ENCODE measurements at places on chromosomes 12 and 14. TPM values are rescaled to one million over a fixed set of nuclear protein-coding genes. Genes with fewer than 3 reads are reported as not detected.

TSPAN8 gene
- not detected for total RNA-seq

TMEM132D gene
- not detected for total RNA-seq

- peaks cover 4% of the 10 kb centered on the region for H3K36me3 ChIP-seq
- H3K4me1 ChIP-seq, result peaks cover 20% of the 10 kb centered on the region
- H3K27me3 ChIP-seq, result no peaks in the 10 kb centered on the region
- no peak overlapping the region for H3K4me3 ChIP-seq
Observed at GRCh38 chr12:632102-632696, 31.0 kb downstream of the NINJ2 start.

DNA sequence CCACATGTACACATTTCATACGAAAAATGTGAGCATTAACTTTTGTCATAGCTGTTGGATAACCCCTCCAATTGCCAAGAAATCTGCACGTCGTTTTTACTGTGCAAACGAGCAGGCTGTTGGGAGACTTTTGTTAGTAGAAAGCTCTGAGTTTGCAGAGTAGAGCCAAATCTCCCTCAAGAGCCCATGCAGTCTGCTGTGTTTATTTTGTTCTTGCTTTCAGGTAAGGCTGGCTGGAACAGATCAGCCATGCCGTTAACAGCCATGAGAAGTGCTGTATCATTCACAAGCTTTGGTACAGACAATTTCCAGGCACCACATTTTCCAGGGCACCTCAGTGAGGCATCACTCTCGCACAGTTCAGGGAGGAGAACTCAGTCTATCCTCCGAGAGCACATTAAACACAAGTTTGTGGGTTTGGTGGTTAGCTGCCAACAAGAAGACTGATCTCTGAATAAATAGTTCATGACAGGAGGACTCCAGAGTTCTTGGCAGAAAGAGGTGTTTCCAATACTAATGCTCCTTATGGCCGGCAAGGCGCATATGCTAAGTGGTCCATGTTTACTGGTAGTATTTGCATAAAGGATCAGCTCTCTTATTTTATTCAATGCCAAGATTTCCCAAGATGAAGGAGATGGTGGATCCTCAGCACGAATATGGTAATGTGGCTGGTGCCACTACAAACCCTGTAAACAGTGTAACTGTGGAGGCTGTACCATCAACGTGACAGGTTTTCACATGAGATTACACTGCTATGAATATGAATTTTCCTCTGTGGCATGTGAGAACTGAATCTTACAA, 30.3 kb upstream of the PELI2 start:
- no peaks in the 10 kb centered on the region for H3K4me1 ChIP-seq
- H3K36me3 ChIP-seq, result no peaks in the 10 kb centered on the region
- H3K27ac ChIP-seq, result no peak overlapping the region
- no peak for DNase-seq
- H3K27me3 ChIP-seq, result peaks cover 22% of the 10 kb centered on the region

GRCh38 chr12:4849115-4849541, 60.6 kb upstream of the KCNA1 start:
- no peaks in the 10 kb centered on the region for H3K36me3 ChIP-seq
- H3K4me1 ChIP-seq, result no peaks in the 10 kb centered on the region
- H3K27ac ChIP-seq, result no peak overlapping the region
- DNase-seq, result no peak

DNA sequence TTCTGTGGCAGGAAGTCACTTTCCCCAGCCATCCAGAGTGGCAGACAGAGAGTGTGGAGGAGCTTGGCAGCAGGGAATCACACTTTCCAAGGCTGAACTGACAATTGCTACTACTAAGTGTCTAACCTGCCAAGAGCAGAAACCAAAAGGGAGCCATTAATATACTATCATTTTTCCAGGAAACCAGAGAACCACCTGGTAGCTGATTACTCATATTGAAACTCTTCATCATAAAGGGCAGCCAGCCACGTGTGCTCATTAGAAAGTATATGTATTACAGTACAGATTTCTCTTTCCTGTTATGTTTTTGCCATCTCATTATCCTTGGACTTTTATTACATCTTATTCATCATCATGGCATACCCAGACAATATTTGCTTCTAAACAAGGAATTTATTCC, 374.9 kb downstream of the GXYLT1 start:
- H3K4me3 ChIP-seq, result no peak overlapping the region
- peaks cover 2% of the 10 kb centered on the region for H3K4me1 ChIP-seq
- no peak for DNase-seq

- no peak overlapping the region for H3K27ac ChIP-seq
- peaks cover 15% of the 10 kb centered on the region for H3K4me1 ChIP-seq
- DNase-seq, result no peak
- H3K4me3 ChIP-seq, result no peak overlapping the region
- peaks cover 52% of the 10 kb centered on the region for H3K36me3 ChIP-seq
Observed at GRCh38 chr12:93563807-93564538, 8.5 kb upstream of the SOCS2 start.
